ENCODE measurements at places on chromosomes 7 and 10.

- DNase-seq: no peak
Observed at GRCh38 chr10:88979153-88979562, 11.4 kb upstream of the FAS start.

GRCh38 chr7:154903083-154903731 is 99.7 kb downstream of the PAXIP1 start:
- DNase-seq: no peak

DNA sequence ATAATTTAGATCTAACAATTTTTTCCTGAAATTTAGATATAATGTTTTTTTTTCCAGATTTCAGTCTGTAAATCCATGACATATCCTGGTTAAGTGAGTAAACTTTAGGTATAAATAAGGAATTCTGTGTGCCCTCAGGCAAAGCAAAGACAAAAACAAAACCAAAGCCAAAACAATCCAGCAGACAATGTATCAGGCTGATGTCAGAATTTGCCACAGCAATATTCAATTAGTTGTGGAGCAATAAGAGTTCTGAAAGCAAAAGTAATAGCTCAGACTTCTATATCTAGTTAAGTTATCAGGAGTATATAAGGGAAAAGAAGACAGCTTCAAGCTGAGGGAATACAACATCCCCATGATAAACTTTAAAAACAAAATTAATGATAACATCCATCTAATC is 82.0 kb downstream of the MKX start:
- DNase-seq: no peak

GRCh38 chr7:23242321-23242720 is 4.3 kb upstream of the GPNMB start:
- no peak for DNase-seq

- DNase-seq: no peak
Observed at GRCh38 chr10:47453141-47454007, 30.5 kb downstream of the ANXA8 start.
